ENCODE measurements at places on chromosomes 2 and 18. TPM values are rescaled to one million over a fixed set of nuclear protein-coding genes. Genes with fewer than 3 reads are reported as not detected.

CCDC148 gene
- total RNA-seq = not detected

PARD3B gene
- 0.10 TPM for total RNA-seq

COPS7B gene
- 48.8 TPM for total RNA-seq

RNMT gene
- 122 TPM for total RNA-seq

CRYBA2 gene
- not detected for total RNA-seq

FOXD4L1 gene
- total RNA-seq = not detected

MYO5B gene
- not detected for total RNA-seq

CAPN13 gene
- total RNA-seq = not detected

MYOM1 gene
- total RNA-seq = 1.4 TPM

GAD1 gene
- not detected for total RNA-seq

DYNAP gene
- not detected for total RNA-seq

Data from CD4-positive, CD25-positive, alpha-beta regulatory T cell (primary cell).